CD8-positive, alpha-beta memory T cell (primary cell): ENCODE measurements at places on chromosomes 2 and 18.

- DNase-seq, result no peak
Observed at GRCh38 chr2:58913082-58913726, 672.1 kb upstream of the FANCL start.

DNA sequence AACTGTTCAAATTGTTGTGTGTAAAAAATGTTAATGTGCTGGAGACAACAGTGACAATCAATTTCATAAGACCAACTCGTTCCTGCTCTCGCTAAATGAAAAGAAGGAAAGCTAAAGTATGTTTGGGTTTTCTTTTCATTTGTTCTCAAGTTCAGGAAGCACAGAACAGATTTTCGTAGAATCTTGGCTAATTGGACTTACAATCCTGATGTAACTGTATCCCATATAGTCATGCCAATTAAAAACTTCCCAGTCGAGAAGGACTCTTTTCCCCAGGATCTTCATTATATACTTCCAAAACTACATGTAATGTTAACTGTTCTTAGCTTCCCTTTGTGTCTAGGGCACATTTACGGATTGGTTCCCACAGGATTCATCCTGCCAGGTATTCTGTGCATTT is 135.4 kb upstream of the ITGB6 start:
- DNase-seq, result no peak

- DNase-seq, result no peak
Observed at GRCh38 chr2:71535526-71535925, 82.2 kb downstream of the DYSF start.

GRCh38 chr2:39567507-39567906 is 98.2 kb upstream of the TMEM178A start:
- no peak for DNase-seq

GRCh38 chr2:241865957-241866789 is 3.4 kb upstream of the RTP5 start:
- no peak for DNase-seq

DNA sequence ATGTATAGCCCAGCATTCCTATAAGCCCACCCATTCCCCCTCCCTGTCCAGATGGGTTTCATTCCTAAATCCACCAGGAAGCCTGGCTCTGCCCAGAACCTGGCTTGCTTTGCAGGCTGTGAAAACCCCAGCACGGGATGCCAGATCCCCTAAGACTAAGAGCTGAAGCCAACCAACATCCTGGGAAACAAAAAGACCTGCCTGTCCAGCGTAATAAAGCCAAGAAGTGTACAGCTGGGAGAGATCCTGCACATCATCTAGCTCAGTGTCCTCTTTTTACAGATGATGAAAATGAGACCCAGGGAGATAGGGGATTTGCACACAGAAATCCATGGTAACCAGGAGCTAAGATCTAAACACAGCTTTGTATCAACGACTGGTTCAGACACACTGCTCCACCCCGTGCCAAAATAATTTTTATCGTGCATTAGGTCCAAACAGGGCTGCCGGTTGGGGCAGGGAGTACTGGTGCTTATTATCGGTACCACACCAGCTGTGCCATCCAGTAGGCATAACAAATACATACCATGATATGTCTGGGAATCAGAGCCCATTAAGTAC is 2.9 kb downstream of the RND3 start:
- no peak for DNase-seq

GRCh38 chr2:203710952-203711351 is 4.5 kb downstream of the CD28 start:
- DNase-seq, result no peak

DNA sequence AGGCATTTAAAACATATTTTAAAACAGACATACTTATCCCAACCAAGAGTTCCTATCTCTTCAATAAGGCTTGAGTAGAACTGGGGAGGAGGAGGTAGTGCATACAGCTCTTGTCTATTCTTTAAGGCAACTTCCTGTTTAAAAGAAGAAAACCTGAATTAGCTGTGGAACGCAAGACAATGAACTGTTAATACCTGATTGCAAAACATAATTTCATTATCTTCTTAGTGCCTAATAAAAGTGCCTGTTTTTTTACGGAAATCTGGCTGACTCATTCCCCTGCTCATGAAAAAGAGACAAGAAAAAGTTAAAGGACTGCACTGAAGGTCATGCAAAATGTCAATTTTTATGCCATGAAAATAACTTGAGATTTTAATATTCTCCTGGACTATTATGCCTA is 19.2 kb downstream of the FANCL start:
- DNase-seq, result no peak

DNA sequence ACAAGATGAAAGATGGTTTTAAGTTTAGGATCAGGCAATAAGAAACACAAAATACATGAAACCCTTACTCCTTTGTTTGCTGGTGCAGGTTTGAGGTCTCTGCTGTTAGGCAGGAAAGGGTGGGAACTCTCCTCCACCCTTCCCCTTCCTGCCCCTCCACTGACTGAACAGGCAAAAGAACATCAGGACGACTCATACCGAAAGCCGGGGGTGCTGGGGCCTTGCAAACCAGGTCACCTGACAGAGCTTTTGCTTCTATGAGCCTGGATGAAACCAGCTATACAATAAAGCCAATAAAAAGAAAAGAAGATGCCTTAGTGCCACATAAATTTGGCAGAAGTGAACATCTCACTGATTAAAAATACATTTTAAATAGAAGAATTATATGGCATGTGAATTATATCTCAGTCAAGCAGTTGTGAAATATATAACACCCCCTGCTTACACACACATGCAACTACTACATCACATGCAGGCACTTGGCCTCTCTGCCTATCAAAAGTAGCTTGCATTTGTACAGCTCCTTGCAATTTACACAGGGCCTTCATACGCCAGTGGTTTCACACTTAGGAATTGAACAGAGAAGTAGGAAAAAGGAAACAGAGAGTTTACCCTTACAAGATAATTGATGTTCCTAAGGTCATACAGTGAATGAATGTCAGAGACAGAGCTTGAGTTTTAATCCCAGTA is 215.1 kb upstream of the TRIB2 start:
- peak; percentile 29 for DNase-seq

DNA sequence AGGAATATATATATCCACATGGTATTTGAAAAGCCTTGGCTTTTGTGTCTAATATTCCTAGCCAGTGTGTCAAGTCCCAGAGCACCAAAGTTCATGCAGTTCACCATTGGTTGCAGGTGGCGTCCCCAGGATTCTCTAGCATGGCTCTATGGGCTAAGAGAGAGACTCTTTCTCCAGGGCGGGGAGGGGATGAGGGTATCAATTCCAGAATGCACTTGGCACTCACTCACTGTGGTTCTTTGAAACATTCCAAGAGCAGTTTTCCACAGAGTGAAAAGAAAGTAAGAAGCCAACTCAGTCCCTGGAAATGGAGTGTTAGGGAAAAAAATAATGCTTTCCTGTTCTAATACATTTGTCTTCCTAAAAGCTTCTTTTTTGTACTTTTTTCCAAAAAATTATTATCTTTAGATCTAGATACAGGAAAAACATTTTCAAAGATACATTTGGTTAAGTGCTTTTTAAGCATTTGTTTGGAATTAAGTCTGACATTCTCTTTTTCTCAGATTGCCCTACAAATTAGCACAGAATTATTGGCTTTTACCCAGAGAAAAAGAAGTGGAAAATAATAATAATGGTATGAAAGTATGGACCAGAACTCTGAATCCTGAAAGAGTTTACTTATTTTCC is 239.9 kb downstream of the PAX3 start:
- no peak for DNase-seq

DNA sequence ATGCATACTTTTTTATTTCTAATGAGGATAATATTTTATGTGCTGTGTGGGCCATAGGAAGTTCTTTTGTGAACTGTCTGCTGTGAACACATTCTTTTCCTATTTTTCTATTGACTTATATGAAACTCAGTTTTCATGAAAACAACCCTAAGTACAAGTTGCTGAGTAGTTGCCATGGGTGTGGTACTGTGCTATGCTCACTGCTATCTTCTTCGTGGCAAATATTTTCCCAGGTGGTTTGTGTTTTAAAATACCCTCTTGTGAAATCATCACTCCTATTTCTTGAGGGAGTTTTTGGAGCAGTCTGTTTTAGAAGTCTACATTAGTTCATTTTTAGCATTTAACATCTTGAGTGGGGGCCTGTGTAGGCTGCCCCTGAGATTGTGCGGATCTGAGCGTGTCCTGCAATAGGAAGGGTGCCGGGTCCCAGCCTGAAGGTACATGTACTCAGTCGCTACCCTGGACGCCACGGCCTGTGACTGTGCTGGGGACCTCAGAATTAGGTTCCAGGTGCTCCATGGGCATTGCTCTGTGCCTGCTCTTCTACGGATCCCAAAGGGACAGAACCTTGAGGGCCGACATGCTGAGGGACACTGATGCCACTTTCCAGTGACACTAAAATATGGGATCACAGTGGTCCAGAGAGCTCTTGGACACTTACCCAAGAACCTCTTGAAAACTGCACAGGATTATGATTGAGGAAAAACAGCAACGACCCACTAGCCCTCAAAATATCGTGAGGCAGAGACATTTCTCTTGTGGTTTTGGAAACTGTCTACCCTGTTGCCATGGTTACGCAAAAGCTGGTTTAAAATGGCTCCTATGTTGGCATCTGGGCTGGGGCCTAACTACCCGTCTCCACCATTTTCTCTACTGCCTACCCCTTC is 480.4 kb downstream of the TGIF1 start:
- DNase-seq, result no peak

- DNase-seq, result no peak
Observed at GRCh38 chr2:45390861-45391260, 220.2 kb downstream of the SRBD1 start.

- no peak for DNase-seq
Observed at GRCh38 chr18:61426492-61427053, 93.3 kb downstream of the CDH20 start.
